ENCODE measurements at places on chromosomes 12 and 14.

DNA sequence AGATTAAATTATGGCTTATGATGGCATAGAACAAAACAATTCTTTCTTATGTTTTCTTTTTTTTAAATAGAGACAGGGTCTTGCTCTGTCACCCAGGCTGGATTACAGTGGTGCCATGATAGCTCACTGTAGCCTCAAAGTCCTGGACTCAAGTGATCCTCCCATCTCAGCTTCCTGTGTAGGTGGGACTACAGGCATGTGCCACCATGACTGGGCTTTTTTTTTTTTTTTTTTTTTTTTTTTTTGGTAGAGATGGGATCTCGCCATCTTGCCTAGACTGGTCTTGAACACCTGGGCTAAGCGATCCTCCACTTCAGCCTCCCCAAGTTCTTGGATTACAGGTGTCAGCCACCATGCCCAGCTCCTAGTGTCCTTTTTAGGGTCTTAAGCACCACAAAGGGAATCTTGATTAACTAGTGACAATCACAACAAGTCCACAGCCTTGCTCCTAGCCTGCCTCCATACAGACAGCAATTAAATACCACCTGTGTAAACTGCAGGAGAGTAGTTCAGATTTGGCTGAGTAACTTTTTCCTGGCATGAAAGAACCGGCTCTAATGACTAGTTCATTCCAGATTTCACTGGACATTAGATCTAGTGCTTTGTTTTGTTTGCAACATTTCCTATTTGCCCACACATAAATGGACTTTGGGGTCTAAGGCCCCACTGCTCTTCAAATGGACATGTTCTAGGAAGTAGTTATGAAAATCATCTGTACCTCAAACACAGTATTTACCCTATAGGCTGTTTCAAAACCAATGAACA lies 61.6 kb downstream of the SH2B3 start:
- DNase-seq: no peak

DNA sequence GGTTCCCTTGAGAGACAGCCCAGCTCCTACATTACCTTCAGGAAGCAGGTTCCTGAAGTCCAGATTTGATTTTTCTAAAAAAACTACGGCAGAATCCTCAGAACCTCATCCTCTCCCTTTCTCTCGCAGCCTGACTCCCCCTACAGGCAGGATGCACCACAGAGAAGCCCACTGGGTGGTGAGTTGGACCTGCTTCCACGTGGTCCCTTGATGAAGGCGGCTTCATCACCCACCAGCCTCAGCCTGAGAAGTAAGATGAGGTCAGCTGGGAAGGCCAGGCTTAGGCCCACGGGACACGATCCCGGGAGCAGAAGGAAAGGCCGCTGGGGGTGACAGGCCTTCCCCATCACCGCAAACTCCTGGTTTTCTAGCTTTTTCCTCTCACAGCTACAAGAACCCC lies 83.0 kb downstream of the ACTN1 start:
- no peak for DNase-seq

- no peak for DNase-seq
These were observed 140.1 kb downstream of the NRXN3 start for GRCh38 chr14:78310272-78310671.

GRCh38 chr12:93563807-93564538 lies 8.5 kb upstream of the SOCS2 start:
- no peak for DNase-seq

GRCh38 chr12:115176741-115177400 lies 492.9 kb upstream of the TBX3 start:
- no peak for DNase-seq

DNA sequence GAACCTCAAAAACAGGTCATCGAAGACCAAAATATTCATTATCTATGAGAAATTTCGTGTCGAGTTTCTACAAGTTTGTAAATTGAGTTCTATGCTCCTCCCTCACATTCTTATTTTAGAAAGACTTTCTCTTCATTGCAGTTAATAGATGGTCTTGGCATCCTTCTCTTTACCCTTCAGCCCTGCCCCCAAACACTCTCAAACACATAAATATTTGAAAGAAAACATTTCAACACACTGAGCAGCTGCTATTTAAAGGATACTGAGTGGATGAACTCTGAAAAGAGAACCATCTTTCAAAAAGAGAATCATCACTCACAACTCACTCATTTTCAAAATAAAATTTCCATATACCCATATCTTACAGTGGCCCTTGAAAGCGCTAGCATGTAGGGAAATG lies 67.1 kb downstream of the NUAK1 start:
- DNase-seq: no peak

DNA sequence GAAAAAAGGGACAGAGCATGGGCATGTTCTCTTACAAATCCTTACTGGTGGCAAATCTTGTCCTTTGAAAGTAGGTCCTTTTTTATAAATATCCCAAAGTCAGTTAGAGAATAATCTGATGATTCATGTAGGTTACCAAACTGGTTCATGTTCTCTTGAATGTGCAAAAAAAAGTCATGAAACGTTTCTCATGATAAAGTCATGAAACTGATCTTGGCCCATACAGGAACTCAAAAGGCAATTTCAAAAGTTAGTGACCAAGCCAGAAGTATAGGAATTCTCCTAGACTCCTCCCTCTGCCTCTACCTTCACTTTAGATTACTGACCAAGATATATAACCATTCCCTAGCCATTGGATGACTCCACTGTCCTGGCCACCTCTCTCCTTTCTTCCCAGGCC lies 27.3 kb upstream of the SPTSSA start:
- no peak for DNase-seq

GRCh38 chr12:104622928-104623327 lies 166.2 kb downstream of the CHST11 start:
- DNase-seq: no peak

- DNase-seq: peak; percentile 15
These were observed 58.0 kb upstream of the CDKN3 start for GRCh38 chr14:54338696-54339317.

DNA sequence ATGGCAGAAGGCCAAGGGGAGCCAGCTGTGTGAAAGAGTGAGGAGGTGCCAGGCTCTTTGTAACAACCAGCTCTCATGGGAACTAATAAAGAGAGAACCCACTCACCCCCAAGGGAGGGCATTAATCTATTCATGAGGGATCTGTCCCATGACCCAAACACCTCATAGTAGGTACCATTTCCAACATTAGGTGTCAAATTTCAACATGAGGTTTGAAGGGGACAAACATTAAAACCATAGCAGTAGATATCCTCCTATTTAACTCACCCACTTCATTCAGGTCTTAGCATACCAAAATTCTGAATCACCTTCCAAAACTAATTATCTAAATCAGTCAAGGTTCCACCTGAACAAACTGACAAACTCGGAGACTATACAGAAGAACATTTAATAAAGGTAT lies 75.3 kb downstream of the PPFIA2 start:
- DNase-seq: no peak

GRCh38 chr12:26172013-26172412 lies 23.4 kb upstream of the SSPN start:
- no peak for DNase-seq

DNA sequence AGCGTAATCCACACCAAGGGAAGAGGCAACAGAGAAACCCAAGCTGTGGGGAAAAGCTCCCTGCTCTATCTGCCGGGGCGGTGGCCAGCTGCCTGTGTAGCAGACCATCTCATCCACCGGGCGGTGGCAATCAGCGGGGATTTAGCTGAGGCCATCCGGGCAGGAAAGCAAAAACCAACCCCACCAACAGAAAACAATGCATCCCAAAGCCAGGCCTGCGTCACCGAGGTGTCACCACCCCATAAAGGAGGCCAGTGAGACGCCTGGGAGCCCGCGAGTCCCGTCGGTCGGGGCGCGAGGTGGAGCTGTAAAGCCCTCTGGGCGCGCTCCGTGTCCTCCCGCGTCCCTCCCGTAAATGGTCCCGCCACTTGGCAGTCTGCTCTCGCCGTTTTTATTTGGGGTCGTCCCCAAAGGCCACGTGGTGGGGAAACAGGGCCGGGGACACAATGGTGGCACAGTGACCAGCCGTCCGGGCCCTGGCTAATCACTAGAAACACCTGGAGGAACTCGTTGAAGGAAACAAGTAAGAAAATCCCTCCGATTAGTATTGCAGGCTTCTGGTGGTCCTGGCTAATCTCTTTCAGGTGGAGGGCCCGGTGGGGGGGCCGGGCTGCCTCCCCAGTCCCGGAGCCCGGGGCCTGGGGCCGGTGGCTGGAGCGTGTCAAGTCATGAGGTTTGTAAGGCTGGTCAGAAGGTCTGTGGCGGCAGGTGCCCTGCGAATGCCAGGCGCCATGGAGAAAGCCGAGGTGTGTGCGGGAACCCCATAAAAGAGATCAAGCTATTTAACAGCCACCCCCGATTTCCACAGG lies 94.7 kb upstream of the GSC start:
- DNase-seq: no peak

DNA sequence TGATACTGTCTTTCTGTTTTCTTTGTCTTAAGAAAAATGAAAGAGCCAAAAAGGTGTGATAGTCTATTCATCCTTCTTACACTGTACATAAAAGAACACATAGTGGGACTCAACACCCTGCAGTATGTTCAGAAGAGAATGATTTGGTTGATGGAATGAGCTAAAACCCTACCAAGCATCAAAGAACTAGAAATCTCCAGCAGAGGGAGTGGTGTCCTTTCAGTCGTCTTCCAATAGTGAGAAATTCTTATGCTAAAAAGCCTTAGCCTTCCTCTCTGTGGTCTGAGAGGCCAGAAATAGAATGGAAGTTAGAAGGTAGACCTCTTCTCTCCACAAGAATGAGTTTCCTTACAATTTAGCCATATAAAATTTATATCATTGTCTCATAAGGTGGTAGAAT lies 393.4 kb upstream of the SEL1L start:
- no peak for DNase-seq

- DNase-seq: no peak
These were observed 77.7 kb upstream of the KITLG start for GRCh38 chr12:88658009-88658408.

DNA sequence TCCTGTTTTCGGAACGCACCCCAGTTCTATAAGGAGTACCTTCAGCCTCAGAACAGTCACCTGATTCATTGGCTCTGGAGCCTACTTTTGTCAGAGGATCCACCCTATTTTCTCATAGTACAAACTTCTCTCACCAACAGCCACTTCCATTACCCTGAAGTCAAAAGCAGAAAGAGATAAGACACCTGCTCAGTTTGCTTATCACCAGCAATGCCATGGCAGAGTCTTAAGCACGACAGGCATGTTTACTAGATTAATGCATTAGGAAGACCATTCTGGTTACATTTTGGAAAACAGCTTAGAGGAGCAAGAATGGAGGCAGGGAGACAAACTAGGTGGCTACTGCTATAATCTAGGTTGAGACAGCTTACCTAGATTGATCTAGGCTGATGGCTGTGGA lies 67.7 kb downstream of the GXYLT1 start:
- DNase-seq: no peak

GRCh38 chr12:3202096-3202495 lies 124.9 kb downstream of the TSPAN9 start:
- DNase-seq: no peak

DNA sequence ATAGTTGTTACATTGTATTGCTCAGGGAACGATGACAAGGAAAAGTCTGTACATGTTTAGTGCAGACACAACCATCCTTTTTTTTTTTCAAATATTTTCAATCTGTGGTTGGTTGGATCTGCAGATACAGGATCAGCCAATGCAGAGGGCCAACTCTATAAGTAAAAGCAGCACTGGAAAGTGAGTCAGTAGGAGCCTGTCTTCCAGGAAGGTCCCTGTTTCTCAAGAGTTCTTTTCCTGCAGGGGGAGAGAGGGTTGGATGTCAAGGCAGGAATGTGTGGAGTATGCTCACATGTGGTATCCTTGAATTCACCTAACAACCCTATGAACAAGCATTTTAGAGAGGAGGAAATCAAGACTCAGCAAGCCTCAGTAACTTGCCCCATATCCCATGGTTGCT lies 409.1 kb downstream of the NPAS3 start:
- DNase-seq: no peak

- no peak for DNase-seq
These were observed 99.1 kb upstream of the NRXN3 start for GRCh38 chr14:78071016-78071549.

DNA sequence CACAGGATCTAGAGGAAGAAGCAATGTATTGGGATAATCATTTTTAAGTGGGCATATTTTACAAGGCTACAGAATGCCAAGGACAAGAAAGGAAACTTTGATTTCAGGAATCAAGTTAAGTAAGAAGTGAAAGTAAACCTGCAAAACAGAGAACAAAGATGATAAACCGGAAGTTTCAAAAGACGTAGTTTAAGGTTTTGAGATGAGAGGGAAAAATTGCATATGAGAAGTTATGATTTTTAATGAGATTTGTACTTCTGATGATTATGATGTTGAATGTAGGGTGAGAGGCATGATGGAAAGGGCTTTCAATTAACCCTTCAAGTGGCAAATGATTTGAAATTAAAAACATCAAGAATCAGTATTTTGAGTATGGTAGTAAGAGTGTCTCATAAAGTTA lies 134.9 kb downstream of the CAPZA3 start:
- no peak for DNase-seq

- DNase-seq: no peak
These were observed 33.6 kb downstream of the OR10P1 start for GRCh38 chr12:55670276-55670675.

- no peak for DNase-seq
These were observed 23.3 kb upstream of the SLC6A12 start for GRCh38 chr12:237026-237815.

GRCh38 chr14:32076278-32077080 lies 625 bp upstream of the ARHGAP5 start:
- peak; percentile 90 for DNase-seq

DNA sequence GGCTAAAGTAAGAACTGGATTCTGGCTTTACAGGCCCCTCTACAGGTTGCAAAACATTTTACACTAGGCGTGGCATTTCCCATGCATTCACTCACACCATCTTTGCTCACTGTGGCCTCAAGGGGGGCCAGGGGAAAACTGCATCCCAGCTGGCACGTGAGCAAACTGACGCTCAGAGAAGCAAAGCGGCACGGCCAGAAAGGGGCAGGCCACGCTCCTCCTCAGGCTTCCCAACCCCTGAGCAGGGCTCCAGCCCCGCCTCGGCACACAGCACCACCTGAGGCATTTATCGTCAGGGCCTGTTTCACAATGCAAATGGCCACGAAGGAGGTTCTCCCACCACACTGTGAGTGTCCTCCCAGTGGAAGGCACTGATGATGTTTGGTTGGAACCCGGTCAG lies 90.8 kb downstream of the BCL11B start:
- DNase-seq: no peak

DNA sequence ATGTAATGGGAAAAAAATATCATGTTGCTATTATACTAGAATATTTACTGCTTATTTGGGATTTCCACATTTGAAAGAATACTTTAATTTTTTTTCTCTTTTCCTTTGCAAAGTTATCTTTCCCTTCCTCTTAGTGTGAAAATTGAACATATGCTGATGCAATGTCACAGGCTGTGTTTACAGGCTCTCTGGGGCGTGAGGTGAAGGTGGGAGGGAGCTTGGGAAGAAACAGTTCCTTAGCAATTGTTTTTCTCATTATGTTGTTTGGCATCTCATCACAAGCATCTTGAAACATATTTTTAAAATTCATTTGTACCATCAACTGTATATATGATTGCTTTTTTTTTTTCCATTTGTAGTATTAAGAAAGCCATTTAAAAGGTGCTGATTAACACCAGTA lies 47.9 kb upstream of the NAV3 start:
- no peak for DNase-seq

GRCh38 chr14:103504991-103505565 lies 17.6 kb downstream of the CKB start:
- DNase-seq: no peak

GRCh38 chr12:61911113-61911512 lies 349.1 kb upstream of the USP15 start:
- no peak for DNase-seq
